NCI-H187 (cell line): ENCODE measurements at places on chromosomes 1 and 21.

- no peak for DNase-seq
These were observed 39.0 kb upstream of the SLC30A10 start for GRCh38 chr1:219967361-219967760.

GRCh38 chr1:92887465-92887864, 55.6 kb downstream of the RPL5 start:
- DNase-seq, result no peak

DNA sequence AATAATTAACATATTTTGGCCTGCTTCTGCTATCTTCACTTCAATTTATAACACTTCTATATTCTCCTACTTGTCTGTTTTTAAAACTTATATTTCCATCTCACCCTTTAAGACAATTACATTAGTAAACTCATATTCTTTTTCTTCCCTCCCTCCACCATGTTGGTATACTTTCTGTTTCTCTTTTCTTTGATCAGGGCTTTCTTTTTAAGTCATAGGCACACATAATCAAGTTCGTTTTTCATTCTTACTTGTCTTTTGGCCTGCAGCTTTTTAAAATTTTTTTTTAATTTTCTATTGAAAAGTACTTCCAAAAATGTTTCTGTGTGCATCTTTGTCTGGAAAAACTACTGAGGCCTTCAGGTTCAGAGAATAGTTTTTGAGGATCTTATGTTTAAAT, 2.3 kb downstream of the PYHIN1 start:
- DNase-seq, result no peak

- no peak for DNase-seq
These were observed 224.0 kb upstream of the SNX7 start for GRCh38 chr1:98437540-98437939.

DNA sequence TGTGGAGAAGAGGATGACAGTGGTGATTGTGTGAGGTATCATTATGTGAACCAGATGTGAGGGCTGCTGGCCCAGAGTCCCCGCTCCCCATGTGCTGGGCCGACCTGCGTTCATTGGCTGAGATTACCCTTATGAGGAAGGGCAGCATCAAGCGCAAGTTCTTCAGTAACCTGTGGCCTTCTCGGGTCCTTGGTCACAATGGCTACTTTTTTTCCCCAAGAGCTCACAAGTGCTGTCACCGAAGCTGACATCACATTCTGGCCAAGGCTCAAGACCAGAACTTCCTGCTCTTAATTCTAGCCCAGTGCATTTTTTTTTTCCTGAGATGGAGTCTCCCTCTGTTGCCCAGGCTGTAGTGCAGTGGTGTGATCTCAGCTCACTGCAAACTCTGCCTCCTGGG, 262.9 kb downstream of the RHOU start:
- no peak for DNase-seq

- DNase-seq, result no peak
These were observed 36.5 kb downstream of the DDX20 start for GRCh38 chr1:111792249-111792648.

DNA sequence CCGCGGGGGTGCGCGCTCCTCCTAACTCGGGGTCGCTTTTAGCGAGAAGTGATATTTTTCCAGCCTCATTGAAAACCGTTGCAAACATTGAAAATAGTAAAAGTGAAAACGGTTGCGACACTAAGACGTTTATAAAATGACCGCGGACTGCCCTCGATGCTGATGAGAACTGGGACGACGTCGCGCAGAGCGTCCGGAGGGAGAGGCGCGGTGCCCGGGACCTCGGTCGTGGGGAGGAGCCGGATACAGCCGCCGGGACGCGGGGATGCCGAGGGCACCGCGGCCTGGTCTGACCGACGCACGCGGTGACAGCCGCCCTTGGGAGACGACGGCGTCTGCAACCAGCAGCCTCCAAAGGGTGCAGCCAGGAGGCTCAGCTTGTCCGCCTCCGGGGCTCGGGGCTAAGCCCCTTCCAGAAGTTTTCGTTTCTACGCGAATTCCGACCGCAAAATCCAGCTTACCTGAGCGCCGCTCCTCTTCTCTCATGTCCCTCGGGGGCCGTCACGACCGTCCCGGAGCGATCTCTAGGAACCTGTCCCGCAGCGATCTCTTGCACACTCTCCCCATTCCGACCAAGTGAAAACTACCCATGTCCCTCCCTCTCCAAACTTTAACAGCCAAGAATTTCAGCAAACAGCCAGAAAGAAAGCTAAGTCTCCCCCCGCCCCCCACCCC, 144.4 kb upstream of the ETS2 start:
- DNase-seq, result no peak

- DNase-seq, result no peak
These were observed 430.5 kb downstream of the MRPL39 start for GRCh38 chr21:25176637-25177412.

DNA sequence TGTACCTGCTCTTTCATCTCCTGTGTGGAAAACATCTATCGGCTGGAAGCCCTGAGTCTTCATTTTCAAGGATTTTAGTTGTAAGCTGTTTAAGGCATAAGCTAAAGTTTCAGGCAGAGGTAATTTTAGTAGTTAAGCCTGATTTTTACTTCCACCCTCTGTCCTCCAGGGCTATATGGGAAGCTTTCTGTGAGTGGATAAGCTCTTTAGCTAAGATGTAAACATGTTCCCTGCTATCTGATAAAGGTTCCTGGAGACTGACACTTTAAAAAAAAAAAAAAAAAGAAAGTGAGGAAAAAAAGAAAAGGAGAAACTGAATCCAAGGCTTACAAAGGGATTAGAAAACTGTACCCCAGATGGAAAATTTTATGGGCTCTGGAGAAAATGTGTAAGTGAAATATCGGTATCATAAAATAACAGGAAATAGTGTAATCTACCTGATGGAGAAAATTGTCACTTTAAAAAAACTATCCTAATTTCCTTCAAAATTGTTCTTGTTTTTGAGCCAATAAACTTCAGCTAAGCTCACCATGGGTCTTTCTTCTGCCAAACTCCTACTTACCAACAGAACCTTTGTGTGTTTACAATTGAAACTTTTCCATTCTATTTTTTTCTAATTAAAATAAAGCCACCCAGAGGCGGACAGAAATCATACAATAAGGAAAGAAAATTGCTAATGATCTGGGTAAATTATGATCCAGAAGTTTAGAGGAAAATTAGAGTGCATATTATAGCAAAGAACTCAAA, 180.5 kb downstream of the TGFB2 start:
- no peak for DNase-seq

- DNase-seq, result no peak
These were observed 987 bp downstream of the MED8 start for GRCh38 chr1:43388613-43389012.

- no peak for DNase-seq
These were observed 569.0 kb downstream of the SMYD3 start for GRCh38 chr1:245938046-245938435.

DNA sequence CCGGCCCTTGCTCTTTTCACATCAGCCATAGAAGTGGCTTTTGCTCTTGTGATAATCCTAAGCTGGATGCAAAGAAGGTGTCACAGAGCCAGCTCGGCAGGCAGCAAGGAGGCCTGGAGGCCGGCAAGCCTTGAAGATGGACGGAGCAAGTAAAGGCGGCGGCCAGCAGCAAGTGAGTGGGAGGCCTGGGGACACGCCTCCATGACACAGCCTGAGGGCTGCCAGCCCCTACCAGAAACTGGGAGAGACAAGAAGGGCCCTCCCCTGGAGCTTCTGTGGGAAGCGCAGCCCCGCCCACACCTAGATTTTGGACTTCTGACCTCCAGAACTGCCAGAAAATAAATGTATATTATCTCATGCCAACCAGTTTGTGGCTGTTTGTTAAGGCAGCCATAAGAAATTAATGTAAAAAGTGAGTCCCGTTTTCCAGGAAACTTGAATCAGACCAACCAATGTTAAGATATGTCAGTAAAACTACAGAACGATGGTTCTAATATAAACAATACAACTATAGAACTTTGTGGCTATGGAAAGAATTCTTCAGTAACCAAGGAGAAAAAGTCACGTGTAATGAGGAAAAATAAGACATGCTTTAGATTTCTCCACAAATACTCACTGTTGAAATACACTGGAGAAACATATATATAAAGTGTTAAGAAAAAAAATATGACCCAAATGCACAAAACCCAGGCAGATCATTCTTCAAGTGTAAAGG, 49.9 kb downstream of the BACE2 start:
- no peak for DNase-seq

GRCh38 chr1:246262281-246262680, 244.8 kb downstream of the SMYD3 start:
- no peak for DNase-seq

GRCh38 chr1:105632342-105633196, 1423.9 kb upstream of the PRMT6 start:
- DNase-seq, result no peak

- DNase-seq, result no peak
These were observed 309.1 kb downstream of the MATN1 start for GRCh38 chr1:30414086-30414850.

- DNase-seq, result no peak
These were observed 679.8 kb upstream of the ADAMTS5 start for GRCh38 chr21:27646691-27647090.

DNA sequence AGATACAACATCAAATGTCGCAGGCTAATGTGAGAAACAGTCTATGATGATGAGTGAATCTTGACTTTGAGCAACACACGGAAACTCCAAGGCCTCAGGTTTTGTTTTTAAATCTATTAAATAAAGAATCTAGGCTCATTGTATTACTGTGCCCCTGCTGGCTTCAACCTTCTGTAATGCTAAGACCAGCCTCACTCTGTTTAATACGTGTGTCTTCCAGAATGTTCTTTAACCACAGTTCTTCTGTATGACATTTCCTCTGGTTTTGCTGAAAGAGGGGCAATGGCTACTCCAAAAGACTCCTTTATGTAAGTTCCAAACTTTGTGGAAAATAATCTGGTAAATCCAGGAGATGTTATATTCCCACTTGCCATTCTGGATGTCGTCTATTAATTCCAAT, 101.1 kb upstream of the TIAM1 start:
- DNase-seq, result no peak

GRCh38 chr21:41834252-41834925, 44.8 kb downstream of the PRDM15 start:
- DNase-seq, result no peak

- no peak for DNase-seq
These were observed 123.8 kb downstream of the CLIC6 start for GRCh38 chr21:34792504-34793089.

GRCh38 chr1:11729498-11730428, 6.2 kb upstream of the AGTRAP start:
- DNase-seq, result no peak

DNA sequence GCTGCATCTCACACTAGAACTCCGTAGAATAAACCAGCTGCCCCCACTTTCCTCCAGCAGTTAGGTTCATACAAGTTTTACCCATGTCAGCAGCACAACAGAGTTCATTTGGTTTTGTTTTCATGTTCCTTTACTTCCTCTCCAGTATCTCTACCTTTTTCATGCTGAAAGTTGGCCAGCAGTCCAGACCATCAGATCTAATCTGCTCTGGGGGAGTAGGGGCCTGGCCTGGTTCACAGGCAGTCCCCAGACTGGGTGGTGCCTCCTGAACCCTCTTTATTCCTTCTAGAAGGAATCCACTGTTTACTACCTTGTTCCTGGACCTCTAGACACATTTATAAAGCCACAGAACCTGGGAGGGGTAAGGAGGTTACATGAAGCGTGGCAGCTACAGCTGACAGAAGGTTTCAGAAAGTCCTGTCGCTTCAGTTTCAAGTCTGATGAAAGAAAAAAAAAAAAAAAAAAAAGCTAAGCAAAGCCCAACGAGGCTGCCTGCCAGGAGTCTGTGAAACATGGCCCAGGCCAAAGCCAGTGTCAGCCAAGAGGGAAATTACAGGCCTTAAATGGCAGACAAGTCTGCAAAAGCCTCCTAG, 184.6 kb upstream of the JUN start:
- DNase-seq, result no peak

DNA sequence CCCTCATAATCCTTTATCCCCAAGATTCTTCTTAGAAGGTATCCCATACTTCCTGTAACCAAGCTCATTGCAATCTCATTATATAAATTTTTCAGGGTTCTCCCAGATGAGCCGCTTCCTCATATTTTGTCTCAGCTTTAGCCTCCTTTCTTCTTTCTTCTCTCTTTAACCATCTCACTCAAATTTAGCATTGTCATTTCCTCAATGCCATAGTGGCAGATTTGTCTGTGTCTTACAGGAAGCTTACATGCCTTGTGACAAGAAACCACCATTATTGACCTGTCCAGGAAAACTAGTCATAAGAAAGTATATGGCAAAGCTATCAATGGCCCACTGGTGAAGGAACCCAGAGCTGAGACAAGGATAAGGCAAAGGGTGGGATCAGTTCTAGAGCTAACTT, 6.0 kb upstream of the FCRL2 start:
- no peak for DNase-seq

DNA sequence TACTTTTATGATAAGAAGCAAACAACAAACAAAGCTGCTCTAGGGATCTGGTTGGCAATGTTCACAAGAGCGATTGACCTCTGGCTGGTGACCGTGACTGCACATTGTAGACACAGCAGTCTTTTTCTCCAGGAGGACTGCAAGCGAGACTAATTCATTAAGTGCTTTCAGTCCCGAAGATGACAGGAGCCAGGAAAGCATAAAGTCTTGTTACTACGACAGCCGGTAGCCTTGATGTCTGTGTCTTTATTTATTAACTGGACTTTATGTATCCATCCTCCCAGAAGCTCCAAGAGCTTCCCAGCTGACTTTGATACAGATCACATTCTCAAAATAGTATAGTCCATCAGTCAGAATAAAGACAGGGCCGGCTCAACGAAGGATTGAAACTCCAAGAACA, 18.2 kb downstream of the FAM163A start:
- no peak for DNase-seq

- DNase-seq, result no peak
These were observed 50.1 kb downstream of the HUNK start for GRCh38 chr21:31922881-31923280.

- no peak for DNase-seq
These were observed 220.9 kb downstream of the ATG4C start for GRCh38 chr1:63004868-63005267.

DNA sequence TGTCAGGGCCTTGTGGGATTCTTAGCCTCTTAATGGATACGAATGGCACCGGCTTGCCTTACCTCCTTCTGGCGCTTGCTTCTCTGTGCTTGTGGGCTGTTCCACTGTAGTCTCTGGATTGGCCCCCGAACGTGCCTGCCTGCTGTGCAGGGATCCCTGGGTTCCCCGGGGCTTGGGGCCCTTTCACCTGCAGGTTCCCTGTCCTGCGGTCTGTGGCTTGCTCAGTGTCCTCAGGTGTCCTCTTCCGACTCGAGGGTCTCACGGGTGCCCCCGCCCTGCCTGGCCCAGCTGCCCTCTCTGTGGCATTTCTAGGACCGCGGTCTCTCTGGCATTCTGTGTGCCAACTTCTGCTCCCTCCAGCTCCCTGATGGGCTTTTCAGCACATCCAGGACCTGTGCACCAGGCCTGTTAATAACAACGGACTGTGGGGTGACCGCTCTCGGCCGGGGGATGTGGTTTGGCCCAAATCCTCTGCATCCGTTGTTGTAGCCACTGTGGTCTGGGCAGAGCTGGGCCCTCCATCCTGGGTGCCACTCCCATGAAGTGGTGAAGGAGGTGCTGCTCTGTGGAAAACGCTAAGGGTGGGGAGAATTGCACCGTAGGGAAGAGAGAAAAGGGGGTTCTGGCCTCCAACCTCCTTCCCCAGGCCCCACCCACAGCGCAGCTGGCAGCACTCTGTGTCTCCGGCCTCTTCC, 12.4 kb downstream of the COL18A1 start:
- DNase-seq, result no peak
